ENCODE measurements at places on chromosomes 4 and X.

DNA sequence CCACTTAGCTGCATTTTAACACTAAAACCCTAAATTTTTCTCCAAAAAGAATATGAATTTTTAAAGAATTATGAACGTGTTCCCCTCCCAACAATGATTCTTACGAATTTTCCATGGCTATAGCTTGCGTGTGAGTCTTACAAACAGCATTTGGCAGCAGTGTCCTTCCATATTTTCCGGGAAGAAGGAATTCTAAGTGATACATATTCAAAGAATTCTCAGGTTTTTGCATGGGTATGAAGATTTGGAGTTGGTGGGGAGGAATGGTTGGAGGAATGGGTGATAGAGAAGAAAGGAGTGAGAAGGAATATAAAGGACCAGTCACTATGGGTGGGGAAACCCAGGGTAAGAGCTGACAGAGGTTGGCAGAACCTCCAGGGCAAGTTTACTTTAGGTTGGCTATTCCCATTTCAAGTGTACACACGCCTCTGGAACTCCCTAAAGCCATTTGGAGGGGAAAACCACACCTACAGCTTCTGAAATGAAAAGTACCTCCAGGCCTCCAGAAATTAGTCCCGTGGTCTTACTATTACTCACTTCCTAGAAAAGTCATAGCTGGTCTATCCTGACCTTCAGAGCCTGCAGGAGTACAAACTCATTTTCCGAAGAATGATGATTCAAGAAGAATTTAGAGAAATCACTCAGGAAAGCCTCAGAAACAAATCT, 420.8 kb upstream of the DIPK2B start:
- DNase-seq: no peak

DNA sequence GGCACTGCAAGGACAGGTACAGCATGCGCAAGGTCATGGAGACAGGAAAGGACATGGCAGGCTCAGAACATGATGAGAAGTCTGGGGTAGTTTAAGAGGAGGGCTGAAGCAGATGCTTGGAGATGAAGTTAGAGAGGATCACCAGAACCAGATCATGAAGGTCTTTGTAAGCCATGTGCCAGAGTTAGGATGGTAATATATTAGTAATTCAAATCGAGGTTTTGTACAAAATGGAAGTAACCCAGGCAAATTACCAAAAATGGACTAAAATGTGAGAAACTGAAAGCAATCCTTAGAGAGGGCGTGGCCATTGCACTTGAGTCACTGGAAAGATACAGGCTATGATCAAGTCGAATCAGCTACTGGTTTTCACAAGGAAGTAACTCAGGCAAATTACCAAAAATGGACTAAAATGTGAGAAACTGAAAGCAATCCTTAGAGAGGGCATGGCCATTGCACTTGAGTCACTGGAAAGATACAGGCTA, 13.5 kb downstream of the RXFP1 start:
- DNase-seq: no peak

DNA sequence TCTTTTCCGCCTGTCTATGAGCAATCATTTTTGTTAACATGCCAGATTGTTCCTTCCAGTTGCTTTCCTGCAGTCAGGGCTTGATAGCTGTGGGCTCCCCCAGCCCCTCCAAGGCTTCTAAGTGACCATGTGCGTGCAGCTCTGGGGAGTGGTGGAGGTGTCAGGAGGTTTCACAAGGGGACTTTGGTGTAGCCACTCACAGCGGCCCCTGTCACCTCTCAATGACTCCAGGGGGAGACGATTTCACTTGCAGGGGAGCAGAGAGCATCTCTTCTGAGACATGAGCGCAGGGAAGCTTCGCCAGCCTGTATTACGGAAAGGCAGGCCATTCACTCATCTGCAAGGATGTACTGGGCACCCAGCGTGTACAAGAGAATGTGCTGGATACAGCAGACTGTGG, 3.1 kb upstream of the GPR78 start:
- DNase-seq: no peak

DNA sequence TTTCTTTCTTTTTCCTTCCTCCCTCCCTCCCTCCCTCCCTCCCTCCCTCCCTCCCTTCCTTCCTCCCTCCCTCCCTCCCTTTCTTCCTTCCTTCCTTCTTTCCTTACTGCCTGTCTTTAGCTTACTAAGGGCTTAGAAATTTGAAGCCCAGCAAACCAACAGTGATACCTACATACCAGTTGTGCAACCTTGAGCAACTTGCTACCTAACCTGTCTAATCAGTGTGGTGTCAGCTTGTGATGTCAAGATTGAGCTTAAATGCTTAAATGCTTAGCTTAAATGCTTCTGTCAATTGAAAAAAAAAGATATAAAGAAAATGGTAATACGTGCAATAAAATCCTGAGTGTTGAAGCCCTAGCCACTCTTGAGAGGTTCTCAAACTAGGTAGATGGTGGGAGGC, 728.6 kb downstream of the TRIML1 start:
- DNase-seq: no peak

DNA sequence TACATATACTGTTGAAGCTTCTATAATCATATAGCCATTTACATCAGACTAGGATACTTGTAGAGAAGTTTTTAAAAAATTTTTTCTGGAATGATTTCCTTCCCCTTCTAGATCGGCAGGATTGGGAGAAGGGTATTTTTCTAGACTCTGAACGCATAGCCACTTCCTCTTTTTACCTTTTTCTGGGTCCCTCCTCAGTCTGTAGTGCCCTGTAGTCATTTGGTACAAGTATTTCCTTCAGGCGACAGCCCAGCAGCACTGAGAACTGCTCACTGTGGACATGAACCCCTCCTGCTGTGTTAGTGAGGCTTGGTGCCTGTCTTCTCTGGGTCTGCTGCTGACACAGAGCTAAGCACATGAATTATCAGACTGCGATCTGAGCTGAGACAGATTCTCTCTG, 255.4 kb downstream of the ARHGAP10 start:
- DNase-seq: no peak

GRCh38 chr4:138869165-138869564, 146.4 kb upstream of the NOCT start:
- DNase-seq: no peak

- peak; percentile 86 for DNase-seq
Observed at GRCh38 chr4:1009542-1010394, 1.7 kb upstream of the FGFRL1 start.

GRCh38 chrX:4588893-4589292, 875.4 kb upstream of the PRKX start:
- DNase-seq: no peak

DNA sequence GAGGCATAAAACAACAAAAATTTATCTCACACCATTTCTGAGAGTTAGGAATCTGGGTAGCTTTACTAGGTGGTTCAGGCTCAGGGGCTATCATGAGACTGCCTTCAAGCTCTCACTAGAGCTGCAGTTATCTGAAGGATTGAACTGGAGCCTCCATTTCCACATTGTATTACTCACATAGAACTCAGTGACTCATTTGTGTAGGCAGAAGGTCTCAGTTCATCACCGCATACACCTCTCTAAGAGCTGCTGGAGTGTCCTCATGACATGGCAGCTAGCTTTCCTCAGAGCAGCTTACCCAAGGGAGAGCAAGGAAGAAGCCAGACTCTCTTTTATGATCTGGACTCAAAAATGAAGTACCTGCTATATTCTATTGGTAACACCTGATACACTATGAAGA, 389.2 kb downstream of the IQCM start:
- no peak for DNase-seq

- no peak for DNase-seq
Observed at GRCh38 chr4:180530787-180531186, 1712.4 kb upstream of the TENM3 start.

DNA sequence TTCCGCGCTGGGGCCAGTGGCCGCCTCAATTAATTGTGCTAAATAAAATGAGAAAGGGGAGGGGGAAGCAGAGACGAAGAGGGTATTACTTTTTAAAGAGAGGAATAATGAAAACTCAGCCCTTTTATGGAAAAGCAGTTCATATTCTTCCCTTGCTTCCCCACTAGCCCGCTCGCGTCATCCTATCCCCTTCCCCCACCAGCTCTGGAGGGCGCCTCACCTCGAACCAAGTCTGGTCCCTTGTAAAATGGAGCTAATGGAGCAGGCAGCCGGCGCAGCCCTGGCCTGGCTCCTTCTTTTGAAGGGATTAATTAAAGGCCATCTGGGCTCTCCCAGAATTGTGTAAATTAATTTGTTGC, 511 bp upstream of the NKX6-1 start:
- DNase-seq: peak; percentile 61

DNA sequence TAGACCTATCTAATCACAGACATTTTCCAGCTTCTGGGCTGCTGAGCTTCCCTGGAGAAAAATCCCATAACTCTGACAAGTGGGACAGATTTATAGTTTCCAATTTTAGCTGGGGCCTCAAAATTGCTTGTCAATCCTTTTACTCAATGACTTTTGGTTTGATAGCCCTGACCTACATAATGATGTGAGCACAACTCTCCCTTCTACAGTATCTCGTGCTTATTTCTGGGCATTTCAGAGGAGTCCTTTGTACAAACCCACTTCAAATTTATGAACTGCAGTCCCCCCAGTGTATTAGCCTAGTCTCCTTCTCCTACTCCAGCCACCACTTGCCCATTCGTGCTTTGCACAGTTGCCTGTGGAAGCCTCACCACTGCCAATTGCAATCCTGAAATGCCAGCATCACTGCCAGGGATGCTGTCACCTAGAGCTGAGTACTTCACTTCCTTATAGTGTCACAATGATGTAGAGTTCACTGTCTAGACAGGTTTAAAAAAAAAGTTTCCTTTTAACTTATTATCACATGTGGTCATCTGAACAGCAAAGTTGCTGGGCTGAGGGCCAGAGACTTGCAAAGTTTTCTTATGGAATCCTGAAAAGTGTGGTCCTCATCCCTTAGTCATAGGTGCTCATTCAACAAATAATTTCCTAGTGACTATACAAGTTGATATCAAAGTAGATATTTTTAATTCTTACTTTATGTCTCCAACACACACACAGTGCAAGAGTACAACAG, 21.2 kb downstream of the TRAM1L1 start:
- no peak for DNase-seq

DNA sequence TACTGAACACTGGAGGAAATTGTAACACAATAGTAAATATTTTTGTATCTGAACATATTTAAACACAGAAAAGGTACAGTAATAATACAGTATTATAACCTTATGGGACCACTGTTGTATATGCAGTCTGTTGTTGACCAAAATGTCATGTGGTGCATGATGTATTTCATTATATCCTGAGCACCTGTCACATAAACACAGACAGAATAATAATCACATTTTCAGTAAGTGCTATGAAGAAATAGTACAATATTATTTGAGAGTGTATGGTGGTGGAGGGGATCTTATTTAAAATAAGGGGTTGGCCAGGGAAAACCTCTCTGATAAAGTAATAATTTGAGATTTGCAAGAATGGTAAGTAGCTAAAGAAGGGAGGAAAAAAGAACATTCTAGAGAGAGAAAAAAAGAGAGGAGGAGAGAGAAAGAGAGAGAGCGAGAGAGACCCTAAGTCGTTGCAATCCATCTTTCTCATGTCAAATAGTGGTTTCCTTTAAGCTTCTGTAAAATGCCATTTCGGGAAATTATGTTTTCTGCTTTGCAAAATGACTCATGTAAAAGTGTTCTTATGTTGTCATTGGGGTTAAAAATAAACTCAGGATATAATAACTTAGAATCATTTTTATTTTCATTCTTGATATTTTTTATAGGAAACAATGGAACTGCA, 19.3 kb upstream of the CLNK start:
- no peak for DNase-seq

DNA sequence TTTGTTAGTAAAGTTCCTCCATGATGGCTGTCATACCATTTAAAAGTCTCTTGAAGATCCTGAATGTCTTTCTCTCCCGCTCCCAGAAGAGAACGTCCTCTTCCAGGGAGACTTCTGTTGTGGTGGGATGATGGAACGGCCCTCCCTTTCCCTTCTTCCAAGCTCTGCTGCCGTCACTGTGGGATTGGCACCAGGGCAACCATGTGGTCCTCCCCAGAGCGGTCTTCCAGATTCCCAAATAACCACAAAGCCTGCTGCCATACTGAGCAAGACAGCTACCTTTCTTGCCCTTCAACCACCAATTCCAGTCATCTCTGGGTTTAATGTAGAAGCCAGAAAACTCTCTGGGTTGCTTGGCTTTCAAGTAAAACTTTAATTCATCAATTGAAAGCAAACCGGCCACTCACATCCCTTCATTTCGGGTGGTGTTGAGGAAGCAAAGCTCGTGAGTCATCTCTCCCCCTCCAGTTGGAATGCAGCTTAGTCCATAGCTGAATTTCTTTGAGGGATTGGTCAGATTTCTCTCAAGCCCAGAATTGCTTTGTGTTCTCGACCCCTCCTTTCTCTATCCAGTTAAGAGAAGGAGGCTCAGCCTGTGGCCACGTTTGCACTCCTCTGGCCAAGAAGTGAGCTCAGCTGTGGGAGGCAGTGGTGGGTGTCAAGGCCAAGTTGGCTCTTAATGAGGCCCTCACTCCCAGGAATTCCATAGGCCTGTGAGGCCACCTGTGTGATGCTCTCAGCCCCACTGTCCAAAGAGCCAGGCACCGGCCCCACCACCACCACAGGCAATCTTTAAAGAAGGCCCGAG, 36.9 kb downstream of the FHDC1 start:
- DNase-seq: no peak

GRCh38 chr4:180832073-180832472, 1411.1 kb upstream of the TENM3 start:
- peak; percentile 17 for DNase-seq

- DNase-seq: no peak
Observed at GRCh38 chr4:173185847-173186510, 17.4 kb downstream of the GALNT7 start.

- no peak for DNase-seq
Observed at GRCh38 chr4:151296227-151296626, 19.3 kb downstream of the PRSS48 start.

- no peak for DNase-seq
Observed at GRCh38 chr4:19720610-19721009, 531.1 kb upstream of the SLIT2 start.

DNA sequence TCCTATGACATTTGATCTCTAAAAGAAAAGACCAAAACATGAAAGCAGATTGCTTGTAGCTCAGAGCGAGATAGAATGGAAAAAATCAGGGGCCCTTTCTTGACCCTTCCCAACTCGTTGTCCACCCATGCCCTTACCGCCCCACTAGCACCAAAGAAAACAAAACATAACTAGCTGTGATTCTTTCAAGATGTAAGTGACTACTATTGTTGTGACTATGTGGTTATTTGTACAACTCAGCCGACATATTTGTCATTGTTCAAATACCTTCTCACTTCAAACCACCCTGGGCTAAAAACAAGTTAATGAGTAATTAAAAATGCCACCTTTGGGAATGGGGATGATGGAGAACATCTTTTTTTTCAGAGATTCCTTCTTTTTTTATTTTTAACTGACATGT, 171.2 kb upstream of the GPC4 start:
- DNase-seq: no peak

- peak; percentile 16 for DNase-seq
Observed at GRCh38 chrX:118115953-118116712, 477 bp downstream of the KLHL13 start.

GRCh38 chrX:30910124-30910860, 21.2 kb upstream of the TAB3 start:
- no peak for DNase-seq

DNA sequence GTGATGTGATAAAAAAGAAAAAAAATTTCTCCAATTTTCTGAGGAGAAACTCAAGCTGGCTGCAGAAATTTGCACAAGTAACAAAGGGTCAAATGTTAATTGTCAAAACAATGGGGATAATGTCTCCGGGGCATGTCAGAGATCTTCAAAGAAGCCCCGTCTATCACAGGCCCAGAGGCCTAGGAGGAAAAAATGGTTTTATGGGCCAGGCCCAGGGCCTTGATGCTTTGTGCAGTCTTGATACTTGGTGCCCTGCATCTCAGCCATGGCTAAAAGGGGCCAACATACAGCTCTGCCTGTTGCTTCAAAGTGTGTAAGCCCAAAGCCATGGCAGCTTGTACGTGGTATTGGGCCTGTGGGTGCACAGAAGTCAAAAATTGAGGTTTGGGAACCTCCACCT, 961.0 kb downstream of the FAM133A start:
- no peak for DNase-seq

GRCh38 chr4:40170588-40170987, 26.2 kb upstream of the RHOH start:
- DNase-seq: no peak
